ENCODE measurements at places on chromosomes 5 and 9.

- no peak for DNase-seq
Measured at GRCh38 chr5:81027481-81028058, 67.4 kb downstream of the RASGRF2 start.

GRCh38 chr5:79581535-79581934 lies 30.7 kb upstream of the TENT2 start:
- no peak for DNase-seq

- no peak for DNase-seq
Measured at GRCh38 chr9:96449523-96449844, 485 bp upstream of the HABP4 start.

DNA sequence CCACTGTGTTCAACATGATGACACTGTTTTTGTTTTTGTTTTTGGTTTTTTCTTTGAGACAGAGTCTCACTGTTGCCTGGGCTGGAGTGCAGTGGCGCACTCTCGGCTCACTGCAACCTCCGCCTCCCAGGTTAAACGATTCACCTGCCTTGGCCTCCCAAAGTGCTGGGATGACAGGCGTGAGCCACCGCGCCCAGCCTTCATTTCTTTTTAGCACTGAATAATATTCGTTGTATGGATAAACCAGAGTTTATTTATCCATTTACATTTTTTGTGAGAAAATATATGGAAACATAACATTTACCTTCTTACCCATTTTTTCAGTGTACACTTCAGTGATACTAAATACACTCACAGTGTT lies 4.2 kb downstream of the CARD19 start:
- DNase-seq: no peak

DNA sequence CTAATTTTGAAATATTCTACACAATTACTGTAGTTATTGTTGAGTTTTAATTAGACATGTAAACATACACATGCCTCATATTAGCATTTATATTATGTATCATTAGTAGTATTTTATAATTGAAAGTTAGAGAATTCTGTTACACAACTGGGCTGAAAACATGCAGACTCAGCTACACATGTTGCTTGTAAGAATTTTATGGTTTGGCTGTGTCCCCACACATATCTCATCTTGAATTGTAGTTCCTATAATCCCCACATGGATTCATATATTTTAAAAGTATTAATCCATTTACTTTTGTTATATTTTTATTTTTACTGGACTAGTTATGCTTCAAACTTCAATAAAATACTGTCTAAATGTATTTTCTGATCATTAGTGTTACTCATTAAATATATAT lies 2075.3 kb upstream of the C9orf72 start:
- DNase-seq: no peak

- no peak for DNase-seq
Measured at GRCh38 chr9:136401173-136401922, 1.4 kb upstream of the SNAPC4 start.

GRCh38 chr9:130830231-130830760 lies 4.8 kb upstream of the ABL1 start:
- no peak for DNase-seq

- DNase-seq: no peak
Measured at GRCh38 chr9:30574355-30575151, 1809.9 kb upstream of the ACO1 start.

DNA sequence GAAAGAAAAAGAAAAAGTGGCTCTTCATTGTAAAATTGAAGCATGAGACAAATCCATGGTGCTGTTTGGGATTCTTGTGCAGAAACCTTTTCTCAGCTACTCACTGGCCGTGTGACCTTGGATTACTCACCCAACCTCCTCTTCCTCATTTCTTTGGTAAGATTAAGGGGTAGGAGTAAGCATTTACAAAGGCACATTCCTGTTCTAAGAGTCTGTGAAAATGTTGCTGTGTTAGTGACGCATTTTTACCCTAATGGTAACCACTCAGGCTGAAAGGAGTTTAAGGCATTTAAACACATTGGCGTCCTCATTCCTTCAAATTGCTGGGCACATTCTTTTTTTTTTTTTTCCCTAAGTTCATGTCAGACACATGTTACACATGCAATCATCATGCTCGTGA lies 4.3 kb downstream of the RAI14 start:
- DNase-seq: no peak

DNA sequence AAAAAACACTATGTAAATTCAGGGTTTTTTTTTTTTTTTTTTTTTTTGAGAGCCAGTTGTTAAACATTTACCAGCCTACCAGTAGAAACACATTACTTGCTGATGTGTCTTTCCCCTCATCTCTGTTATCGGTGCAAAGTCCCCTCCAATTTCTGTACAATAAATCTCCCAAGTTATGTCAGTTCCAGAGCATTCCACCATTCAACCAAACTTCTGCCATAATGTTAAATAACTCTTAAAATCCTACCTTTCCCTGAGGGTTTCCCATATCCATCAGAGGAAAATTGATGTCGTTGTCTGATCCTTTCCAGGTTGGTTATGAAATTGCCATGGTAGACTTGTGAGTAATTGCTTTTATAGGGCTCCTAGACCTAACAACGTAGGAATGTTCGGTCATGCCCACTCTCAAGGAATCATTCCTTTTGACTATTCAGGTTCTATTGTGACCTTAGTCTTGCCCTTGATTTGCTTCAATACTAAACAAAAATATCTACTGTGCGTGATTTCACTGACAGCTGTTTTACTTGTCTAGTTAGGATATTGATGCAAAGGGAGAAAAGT lies 5.6 kb upstream of the PPP2R2B start:
- DNase-seq: no peak

- no peak for DNase-seq
Measured at GRCh38 chr5:77064040-77064439, 23.0 kb downstream of the ZBED3 start.

DNA sequence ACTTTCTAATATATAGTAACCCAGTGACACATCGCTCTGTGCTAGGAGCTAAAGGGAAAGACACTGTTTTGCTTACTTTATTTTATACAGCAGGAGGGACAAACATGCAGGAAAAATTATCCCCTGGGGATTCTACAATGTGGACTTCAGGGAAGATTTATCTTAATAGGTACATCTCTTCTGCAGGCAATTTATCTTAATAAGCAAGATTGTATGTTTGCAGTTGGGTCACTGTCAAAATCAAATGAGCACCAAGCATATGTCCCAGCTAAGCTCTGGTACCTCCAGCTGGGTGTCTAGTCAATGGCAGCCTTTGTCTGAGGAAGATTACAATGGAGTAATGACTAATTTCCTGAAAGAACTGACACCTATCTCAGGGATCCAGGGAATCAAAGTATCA lies 309.9 kb upstream of the PANK3 start:
- DNase-seq: no peak

Data from nephron progenitor cell (in vitro differentiated cells).